ENCODE measurements at places on chromosomes 13 and 19.

DNA sequence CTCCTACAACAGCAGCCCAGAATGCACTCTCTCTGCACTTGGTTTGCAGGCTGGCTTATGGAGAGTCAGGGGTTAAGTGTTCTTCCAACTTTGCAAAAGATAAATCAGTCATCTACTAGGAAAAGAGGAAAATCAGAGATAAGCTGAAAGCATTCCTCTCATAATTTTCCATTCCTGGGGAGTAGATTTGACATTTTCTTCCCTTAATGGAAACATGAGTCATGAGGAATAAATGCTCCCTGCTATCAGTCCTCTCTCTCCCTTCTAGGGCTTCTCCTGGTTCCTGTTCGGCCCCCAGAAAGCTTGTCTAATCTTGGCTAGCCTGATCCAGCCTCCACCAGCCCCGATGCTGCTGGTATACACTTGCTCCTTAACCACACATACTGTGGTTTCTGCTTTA, 28.4 kb upstream of the ENOX1 start:
- DNase-seq: no peak

- no peak for DNase-seq
Observed at GRCh38 chr13:24232037-24232436, 71.5 kb downstream of the SPATA13 start.

DNA sequence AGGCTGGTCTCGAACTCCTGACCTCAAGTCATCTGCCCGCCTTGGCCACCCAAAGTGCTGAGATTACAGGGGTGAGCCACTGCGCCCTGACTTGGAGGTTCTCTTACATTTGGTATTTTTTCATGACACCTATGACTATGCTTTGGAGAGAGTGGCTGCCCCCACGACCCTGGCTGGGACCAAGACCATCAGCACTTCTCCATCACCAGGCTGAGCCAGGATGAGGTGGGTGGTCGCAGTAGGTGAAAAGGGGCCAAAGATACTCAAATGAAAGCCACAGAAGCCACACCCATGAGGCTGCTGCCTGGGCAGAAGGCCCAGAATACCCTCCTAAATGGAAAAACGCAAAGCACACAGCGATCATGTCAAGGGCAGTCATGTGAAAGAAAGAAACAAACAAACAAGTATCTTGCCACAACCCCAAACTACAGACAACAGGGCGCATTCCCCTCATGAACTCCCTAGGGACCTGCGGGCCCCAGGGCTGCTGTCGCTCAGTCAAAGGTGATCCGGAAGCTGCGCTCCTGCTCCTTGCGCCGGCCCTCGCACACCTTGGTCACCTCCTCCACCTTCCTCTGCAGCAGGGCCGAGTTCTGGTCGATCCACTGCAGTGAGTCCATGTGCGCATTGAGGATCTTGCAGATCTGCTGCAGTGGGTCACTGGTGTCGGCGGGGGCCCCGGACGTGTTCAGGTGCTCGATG, 11.2 kb upstream of the IL4I1 start:
- no peak for DNase-seq

DNA sequence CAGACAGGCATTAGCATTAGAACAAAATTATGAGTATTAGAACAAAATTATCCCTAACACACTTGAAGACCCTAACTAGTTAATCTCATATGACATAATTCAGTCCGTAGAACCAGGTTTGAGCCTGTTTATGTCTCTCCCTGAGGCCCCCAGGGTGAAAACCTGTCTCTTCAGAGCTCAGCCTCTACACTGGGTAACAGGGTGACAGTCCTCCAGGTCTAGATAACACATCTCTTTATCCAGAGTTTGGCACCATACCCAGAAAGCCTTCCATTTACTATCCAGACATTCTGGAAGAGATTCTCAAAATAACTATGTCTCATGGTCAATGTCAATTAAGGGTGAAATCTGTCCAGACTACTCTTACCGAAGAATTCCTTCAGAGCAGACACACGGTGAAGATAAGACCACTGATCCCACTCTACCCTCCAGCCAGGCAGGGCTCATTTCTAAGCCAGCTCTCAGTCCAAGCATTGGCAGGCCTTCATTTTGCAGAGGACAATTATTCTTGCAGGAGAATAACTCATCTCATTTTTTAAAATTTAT, 1195.3 kb downstream of the EFNB2 start:
- DNase-seq: no peak

- DNase-seq: no peak
Observed at GRCh38 chr13:103996733-103997132, 930.5 kb upstream of the SLC10A2 start.

DNA sequence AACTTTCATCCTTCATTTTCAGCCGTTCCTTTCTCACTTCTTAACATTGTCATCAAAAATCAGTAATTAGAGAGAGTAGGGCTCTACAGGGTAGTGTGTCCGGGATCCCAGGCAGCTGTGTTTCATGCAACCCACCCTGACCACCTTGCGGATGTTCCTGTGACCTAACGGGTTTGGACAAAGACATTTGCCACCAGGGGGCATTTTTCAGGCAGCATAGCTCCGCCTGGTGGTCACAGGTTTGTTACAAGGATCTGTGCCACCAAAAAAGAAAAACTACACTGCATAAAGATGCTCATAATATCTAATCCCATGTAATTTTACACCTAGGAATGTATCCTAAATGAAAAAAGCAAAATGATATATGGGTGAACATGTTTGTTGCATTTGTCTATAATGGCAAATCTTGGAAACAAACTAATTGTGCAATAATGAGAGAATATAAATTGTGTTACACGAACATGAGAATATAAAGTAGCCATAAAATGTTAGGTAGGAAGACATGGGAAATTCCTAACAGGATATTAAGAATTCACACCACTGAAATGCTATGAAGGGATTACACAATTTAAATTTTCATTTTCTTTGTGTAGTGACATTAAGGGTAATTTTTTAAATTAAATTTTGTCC, 123.0 kb downstream of the SLC7A1 start:
- no peak for DNase-seq

DNA sequence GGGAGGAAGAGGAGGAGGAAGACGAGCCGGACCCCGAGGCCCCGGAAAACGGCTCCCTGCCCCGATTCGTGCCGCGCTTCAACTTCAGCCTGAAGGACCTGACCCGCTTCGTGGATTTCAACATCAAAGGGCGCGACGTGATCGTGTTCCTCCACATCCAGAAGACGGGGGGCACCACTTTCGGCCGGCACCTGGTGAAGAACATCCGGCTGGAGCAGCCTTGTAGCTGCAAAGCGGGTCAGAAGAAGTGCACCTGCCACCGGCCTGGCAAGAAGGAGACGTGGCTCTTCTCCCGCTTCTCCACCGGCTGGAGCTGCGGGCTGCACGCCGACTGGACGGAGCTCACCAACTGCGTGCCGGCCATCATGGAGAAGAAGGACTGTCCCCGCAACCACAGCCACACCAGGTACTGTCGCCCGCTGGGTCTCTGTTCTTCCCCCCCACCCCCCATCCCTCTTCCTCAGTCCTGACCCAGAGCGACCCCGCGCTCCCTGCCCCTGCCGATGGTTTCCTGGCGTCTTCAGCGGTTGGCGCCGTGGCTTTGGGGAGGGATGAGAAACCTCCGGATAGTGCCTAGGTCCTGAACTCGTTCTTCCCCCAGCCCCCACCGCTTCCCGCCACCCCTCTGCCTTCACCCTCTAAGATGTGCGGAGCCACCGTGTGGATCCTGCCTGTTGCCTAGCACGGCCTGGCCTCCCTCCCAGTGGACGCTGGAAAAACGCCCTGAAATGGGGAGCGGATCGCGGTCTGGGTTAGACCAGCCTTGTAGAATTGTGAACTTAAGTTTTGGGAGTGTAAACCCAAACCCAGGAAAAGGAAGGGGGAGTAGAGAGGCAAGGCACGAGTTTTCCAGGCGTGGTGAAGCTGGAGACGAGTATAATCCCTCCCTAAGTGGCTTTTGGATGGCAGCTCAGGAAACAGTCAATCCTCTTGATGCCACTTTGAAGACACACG, 1.5 kb downstream of the HS6ST3 start:
- no peak for DNase-seq

DNA sequence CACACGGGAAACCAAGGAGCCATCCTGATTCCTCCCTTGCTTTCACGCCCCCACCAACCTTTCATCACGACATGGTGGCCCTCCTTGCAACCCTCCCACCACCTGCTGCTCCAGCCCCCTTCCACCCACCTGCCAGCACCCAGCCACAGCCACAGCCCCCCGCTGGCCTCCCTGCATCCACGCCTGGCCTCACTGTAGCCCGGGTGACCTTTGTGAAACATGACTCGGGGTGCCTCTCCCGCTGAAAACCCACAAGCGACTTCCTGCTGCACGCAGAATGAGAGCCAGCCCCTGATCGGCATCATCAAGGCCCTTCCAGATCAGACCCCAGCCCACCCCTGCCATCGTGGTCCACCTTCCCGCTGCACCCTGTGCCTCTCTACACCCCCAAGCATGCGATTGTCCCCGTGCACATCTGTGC, 14.9 kb downstream of the POP4 start:
- no peak for DNase-seq

GRCh38 chr19:14615623-14616022, 32.7 kb downstream of the CLEC17A start:
- no peak for DNase-seq

DNA sequence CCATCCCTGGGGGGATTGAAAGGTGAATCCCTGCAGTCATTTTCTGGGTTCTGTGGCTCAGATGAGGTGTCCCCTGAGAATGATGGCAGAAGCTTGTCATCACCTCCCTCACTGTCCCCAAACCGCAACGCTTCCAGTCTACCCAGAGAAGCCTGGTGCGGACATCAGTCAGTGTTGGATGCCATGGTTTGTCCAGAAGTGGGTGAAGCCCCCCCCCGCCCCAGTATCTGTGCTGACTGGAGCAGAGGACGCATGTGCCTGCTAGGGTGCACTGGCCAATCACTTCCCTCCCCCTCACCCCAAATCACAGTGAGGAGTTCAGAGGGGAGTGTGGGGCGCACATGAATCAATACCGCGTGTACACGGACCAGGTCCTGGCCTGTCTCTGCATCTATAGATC, 150.5 kb downstream of the TEX29 start:
- no peak for DNase-seq

GRCh38 chr19:5130371-5131030, 161.6 kb downstream of the KDM4B start:
- DNase-seq: no peak

DNA sequence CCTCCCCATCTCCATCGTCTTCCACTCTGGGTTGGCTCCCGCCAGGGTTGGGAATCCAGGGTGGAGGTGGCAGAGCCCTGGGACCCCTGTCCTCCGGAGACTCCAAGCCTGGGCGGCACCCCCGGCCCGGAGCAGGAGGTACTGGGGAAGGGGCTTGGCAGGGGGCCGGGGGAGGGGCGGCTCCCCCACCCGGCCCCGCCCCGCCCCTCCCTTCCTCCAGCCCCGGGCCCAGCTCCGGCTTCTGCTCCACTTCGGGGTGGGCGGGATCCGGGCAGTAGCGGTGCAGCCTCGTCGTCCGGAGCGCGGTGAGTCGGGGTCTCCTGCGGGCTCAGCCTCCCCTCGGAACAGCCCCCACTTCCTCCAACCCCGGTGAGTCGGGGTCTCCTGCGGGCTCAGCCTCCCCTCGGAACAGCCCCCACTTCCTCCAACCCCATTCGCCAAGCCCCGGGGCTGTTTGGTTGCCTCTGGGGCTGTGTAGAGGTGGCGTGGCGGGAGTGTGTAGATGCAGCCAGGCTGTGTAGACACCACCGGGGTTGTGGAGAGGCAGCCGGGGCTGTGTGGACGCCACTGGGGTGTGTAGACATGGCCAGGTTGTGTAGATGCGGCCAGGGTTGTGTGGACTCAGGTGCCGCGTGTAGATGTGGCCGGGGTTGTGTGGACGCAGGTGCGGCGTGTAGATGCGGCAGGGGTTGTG, at the start of gene TMPRSS9:
TSS of gene TMPRSS9 (plus strand) at position 274 of the 694 bp plus-strand sequence. CDS start 29,521 bp downstream, outside the sequence.
- no peak for DNase-seq

DNA sequence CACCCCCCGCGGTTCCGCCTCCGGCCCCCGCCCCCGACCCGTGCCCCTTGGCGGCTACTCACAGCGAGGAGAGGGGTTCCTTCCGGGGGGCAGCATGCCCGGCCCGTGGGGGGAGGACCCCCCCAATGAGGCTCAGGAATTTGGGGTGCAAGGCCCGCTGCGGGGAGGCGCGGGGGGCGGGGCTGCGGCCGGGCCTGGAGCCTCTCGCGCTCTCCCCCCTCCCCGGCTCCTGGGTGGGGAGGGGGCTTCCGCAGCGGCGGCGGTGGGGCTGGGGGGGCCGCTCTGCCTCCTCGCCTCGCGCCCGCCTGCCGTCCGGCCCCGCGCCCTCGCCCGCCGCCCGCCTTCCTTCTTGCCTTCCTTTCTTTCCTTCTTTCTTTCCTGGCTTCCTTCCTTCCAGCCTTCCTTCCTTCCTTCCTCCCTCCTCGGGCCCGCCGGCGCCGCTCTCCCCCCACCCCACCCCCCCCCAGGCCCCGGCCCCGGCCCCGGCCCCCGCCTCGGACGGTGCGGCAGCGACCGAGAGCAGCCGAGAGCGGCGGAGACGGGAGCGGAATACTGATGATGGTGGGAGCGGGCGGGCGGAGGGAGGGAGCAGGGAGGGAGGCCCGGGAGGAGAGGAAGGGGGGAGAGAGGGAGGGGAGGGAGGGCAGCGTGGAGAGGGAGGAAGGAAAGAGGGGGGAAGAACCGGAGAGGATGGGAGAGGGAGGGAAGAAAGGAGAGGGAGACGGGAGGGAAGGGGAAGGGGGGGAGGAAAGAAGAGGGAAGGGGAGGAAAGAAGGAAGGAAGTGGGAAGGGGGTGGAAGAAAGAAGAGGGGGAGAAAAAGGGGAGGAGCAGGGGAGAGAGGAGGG, at the start of gene LRRC4B:
TSS of gene LRRC4B (minus strand) at position 554 of the 846 bp plus-strand sequence. CDS start 19,597 bp downstream, outside the sequence.
- no peak for DNase-seq

GRCh38 chr19:16615808-16616207, 12.2 kb downstream of the MED26 start:
- DNase-seq: no peak

DNA sequence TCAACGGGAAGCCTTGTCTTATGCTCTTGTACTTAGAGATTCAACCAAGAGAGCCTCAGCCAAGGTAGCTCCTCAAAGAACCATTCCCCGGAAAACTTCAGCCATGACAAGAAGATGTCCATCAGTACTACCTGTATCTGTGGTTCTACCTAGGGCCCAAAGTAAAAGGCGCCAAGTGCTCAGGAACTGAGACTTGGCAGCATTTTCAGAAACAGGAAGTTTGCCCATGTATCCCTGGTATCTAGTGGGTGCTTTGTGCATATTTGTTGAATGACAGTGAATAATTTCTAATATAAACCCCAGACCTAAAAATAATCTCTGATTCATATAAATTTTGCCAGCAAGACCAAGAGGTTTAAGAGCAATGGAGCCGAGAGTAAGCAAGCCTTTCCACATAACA, 7.2 kb downstream of the FAM216B start:
- DNase-seq: no peak
